ENCODE measurements at places on chromosomes 16 and 17.

DNA sequence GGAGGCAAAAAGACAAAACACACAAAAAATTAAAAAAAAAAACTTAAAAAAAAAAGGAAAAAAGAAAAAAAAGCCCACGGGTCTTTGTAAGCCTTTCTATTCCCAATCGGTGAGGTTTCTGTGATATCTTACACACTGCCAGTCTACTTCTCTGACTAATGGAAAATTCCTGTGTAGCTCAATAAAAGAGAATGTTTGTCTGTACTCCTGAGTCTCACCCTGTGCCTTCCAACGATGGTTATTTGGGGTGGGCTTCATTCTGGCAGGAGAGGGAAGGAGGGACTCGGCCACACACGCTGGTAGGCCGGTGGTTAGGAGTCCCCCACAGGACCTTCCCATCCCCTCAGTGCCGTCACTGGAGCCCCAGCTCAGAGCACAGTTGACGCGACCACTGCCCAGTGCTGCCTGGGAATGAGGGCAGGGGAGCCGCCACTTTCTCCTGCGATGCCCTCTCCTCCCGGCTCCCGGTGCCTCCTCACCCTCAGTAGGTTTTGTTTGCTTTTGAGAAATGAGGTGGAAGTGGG lies 68.0 kb downstream of the AMFR start:
- DNase-seq: no peak

GRCh38 chr16:21566891-21567414 lies 32.4 kb upstream of the METTL9 start:
- DNase-seq: no peak

- DNase-seq: no peak
Measured at GRCh38 chr17:65967372-65967771, 224.6 kb downstream of the CEP112 start.

GRCh38 chr16:89923640-89924296 lies 626 bp downstream of the TUBB3 start:
- DNase-seq: no peak

- DNase-seq: no peak
Measured at GRCh38 chr17:83058266-83058798, 21.1 kb upstream of the METRNL start.

GRCh38 chr16:67265834-67266233 lies 13.5 kb upstream of the PLEKHG4 start:
- no peak for DNase-seq

DNA sequence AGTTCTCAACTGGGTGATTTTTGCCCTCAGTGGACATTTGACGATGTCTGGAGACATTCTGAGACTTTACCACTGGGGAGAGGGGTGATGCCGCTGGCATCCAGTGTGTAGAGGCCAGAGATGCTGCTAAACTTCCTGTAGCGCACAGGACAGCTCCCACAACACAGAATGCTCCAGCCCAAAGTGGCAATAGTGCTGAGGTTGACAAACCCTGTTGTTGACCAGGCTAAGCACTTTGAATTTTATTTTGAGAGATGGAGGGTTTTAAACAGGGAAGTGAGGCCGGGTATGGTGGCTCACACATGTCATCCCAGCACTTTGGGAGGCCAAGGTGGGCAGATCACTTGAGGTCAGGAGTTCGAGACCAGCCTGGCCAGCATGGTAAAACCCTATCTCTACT lies 44.0 kb downstream of the SYT17 start:
- no peak for DNase-seq

- DNase-seq: no peak
Measured at GRCh38 chr17:65626451-65626850, 65.0 kb upstream of the AXIN2 start.

DNA sequence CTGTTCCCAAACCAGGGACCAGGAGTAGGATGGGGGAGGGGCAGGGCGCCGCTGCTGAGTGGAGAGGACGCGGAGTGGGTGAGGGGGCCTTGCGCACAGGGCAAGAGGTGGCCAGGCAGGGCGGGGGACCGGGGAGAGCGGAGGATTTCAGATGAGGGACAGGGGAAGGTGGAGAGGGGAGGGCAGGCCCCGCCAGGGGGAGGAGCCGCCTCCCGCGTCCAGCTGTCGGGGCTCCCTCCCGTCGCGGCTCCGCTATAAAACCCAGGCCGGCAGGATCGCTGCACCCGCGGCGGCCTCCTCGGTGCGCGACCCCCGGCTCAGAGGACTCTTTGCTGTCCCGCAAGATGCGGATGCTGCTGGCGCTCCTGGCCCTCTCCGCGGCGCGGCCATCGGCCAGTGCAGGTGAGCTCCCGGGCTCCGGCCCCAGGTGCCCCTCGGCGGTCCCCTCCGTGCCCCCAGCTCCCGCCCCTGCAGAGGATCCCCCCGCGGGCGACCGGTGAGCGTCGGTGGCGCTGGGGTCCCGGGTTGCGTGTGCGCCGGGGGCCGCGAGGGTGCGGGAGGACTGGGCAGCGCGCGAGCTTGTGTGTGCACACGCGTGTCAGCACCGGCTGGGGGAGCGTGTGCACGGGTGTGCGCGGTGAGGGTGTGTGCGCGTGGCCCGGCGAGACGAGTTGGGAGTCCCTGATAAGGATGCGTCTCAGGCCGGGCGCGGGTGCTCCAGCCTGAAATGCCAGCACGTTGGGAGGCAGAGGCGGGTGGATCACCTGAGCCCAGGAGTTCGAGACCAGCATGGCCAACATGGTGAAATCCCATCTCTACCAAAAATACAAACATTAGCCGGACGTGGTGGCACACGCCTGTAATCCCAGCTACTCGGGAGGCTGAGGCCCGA lies at the start of gene CA4:
CA4 (plus strand) TSS at position 283 of the 892 bp plus-strand sequence; CDS start at position 345, 62 bp downstream.
- no peak for DNase-seq

GRCh38 chr17:4530799-4531730 lies 24.1 kb downstream of the MYBBP1A start:
- DNase-seq: no peak

GRCh38 chr16:87744750-87745514 lies 20.9 kb downstream of the KLHDC4 start:
- no peak for DNase-seq

DNA sequence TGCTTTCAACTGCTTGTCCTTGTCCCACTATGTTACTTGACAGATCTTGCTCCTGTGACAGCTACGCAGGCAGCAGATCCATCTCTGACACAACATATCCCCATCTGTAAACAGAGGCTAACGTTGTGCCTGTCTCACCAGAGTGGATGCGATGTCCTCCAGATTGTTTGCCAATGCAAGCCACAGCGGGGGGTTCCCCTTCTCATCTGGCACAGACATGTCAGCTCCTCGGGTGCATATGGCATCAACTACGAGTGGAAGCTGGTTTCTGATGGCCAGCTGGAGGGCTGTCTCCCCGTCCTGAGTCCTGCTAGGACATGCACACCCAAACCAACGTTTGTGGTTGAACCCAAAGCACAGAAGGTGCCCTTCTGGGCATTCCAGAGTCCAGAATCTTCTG lies 39.0 kb downstream of the CYB5D2 start:
- no peak for DNase-seq

Data from CD4-positive, alpha-beta T cell treated with Interleukin-17A for 1 hour (primary cell).